ENCODE measurements at places on chromosomes 3 and 15. TPM values are rescaled to one million over a fixed set of nuclear protein-coding genes. Genes with fewer than 3 reads are reported as not detected.

Gene HTR3E
- not detected for total RNA-seq

Gene WDR49
- 2.0 TPM for total RNA-seq

Gene CCR4
- total RNA-seq: not detected

Gene MASP1
- 211 TPM for total RNA-seq

Gene SLC12A1
- total RNA-seq: not detected

Gene CCR2
- total RNA-seq: 10.5 TPM

Gene GASK1A
- 0.42 TPM for total RNA-seq

Gene WDR6
- total RNA-seq: 87.0 TPM

Gene ZBTB47
- 163 TPM for total RNA-seq

Gene FAM81A
- total RNA-seq: 3.5 TPM

Gene NUP210
- 1.8 TPM for total RNA-seq
